ENCODE measurements at places on chromosomes 7 and 10.
A peak's percentile ranks its signal among the peaks of the same experiment; 100 is the strongest.

DNA sequence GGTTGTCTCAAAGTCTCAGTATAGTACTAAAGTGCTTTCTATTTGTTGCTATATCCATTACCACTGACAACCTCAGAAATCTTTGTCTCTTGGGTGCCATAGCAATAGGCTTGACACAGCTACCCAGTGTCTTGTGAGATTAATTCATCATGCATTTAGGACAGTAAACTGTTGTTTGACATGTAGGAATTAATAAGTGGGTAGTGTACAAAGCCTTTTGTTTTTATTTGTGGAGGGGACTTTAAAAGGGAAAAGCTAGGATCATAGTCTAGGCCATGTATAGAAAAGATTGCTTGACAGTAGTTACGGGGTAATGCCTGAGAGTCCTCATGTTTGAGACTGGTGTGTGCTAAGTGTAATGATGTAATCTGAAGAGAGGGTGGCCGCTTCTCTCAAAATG is 102.6 kb upstream of the AGR3 start:
- DNase-seq, result no peak

GRCh38 chr10:27481486-27481885 is 22.6 kb upstream of the RAB18 start:
- DNase-seq, result no peak

GRCh38 chr7:96266580-96266979 is 55.3 kb downstream of the SLC25A13 start:
- no peak for DNase-seq

DNA sequence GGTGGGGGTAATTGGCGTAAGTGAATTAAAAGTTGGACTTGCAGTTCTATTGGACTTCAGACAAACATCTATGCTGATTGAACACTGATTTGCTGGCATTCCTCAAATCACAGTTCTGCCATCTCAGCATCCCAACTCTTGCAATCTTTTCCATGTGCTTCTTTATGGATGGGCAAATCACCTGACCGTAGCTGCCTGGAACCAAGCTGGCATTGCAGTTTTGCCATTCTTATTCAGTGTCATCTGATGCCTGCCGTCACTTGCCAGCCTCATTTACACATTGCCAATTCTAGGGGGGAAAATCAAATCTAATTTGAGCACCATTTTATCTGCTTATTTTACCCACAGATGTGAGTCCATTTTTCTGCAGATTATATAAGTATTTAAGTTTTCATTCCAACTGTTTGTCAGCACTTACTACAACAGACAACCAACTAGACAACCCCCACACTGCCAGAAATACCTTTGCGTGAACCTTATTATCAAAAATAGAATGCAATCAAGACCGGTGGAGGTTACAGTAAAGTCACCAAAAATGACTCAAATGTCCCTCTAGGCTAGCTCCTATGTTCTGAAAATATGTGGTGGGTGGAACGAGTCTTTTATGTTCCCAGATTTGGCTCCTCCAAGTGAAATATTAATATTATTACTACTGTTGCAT is 172.3 kb upstream of the CTBP2 start:
- no peak for DNase-seq

DNA sequence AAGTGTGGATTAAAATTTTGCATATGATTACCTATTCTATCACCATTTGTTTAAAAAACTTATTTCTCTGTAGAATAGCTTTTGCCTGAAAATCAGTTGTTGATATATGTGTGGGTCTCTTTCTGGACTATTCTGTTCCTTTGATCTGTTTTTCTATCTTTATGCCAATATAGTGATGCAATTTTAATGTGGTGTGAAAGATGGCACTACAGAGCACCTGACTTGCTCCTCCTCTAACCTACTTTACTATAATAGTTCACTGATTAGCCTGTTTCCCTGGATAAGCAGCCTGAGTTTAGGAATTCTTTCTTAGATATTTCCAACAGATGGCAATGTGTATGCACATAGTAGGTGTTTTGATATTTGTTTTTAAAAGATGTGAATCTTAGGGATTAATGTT is 294.5 kb downstream of the AUTS2 start:
- DNase-seq, result no peak

DNA sequence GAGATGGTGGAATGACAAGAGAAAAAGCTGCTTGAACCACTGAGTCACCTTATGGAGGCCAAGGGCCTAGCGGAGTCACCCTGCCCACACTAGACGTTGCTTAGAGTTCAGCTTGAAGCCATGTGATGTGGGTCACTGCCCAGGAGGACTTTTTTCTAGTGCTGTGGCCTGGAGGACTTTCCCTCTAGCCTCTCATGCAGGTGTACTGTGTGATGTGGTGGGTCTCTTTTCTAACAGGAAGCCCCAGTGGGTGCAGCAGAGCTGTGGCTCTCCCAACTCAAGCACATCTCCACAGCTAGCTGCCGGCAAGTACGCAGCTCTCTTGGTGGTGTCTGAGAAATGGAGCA is 13.6 kb downstream of the POR start:
- peak; percentile 31 for DNase-seq

- DNase-seq, result no peak
These were observed 2.4 kb downstream of the PRDX3 start for GRCh38 chr10:119176166-119176565.

DNA sequence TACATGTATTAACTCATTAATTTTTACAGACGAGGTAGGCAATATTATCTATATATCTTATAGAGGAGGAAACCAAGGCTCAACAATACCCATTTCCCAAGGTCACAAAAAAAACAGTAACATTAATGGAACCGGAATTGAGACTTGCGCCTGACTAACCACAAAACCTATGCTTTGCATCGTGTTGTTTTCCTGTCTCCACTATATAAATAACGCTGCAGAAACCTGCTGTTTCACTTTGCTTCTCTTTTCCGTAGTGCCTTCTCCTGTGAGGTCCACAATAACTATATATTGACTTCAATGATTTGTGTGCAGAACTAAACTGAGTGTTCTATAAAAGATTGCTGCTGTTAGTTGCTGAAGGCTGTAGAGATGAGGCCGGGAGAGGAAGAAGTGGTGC is 97.7 kb upstream of the RPA3 start:
- DNase-seq, result peak; percentile 46

DNA sequence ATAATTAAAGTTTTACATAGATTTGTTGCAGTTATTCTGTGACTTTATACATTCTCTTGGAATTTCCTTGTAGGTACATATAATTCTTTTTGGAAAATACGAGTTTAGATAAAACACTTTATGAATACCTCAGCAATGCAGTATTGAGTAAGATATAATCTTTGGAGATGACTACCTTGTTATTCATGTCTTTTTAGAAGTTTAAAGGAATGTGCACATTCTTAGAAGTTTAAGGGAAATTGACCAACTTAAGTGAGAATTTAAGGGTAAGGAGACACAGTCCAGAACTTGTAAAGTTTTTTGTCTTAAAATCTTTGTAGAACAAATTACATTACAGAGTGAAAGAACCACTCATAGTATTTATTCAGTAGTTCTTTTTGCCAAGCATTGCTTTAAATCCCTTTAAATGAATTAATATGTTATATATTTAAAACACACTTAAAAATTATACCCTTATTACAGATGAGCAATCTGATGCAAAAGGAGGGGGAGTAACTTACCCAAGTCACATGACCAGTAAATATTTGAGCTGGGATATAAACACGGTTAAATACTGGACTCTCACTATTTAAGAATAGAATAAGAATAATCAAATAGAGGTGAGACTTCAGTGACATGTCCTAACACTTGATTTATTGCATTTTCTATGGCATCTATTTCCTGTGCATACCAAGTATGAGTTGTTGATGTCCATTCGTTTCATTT is 139.5 kb upstream of the FERD3L start:
- DNase-seq, result no peak

DNA sequence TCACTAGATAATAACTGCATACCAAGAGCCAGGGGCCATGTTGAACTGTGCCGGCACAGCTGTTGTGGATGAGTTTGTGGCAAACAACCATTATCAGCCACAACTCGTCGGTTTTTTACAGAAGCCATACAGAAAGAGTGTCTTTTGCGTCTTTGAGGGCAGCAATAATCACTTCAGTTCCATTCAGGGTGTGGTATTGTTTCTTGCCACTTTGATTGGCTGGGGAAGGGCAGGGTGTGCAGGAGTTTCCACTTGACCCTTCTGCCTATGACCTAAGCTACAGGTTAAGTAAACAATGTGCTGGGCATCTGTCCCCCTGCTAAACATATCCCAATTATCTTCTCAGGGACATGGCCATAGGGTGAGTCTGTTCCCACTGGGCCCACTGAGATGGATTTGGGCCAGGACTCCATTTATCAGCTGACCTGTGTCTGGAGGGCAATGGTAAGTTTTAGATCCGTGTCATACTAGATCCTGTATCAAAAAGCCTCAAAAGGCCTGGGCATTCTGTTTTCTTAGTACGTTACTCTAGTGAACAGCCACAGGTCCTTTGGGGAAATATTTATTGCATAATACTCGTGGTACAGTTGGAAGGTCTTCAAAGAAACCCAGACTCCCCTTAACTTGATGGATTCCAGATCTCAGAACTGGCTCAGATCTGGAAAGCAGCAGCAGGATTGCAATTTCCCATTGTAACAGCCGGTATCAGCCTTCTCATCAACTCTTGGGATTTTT is 15.9 kb downstream of the ZNF3 start:
- no peak for DNase-seq

- DNase-seq, result no peak
These were observed 87.4 kb downstream of the INPP5A start for GRCh38 chr10:132624847-132625471.

DNA sequence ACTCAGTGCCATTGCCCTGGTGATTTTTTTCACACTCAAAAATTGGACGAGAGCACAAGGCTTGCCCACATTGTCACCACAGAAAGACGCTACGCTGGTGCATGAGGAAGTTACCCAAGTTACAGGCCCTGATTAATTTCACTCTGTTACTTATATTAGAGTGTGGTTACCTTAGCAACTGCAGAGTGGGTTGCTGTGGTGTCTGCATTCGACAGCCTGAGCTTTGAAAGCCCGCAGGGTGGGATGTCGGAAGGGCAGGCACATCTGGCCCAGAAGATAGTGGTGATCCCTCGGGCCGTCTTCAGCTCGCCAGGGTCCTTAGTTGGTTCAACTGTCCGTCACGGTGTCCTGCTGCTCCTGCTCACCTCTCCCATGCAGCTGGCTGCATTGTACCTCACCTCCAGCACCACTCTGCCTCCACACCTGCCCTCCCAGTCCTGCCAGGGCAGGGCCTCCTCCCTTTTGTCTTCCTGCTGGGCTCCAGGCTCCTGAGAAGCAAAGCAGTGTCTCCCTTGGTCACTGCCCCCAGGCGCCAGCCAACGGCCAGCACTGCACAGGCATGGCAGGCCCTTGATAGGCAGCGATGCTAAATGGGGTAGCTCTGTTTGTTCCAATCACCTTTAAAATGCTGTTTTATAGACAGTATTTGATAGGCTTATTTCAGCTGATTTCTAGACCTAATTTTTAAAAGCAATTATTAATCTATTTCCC is 167.2 kb downstream of the EBF3 start:
- DNase-seq, result no peak

GRCh38 chr7:70387217-70387616 is 744.7 kb upstream of the GALNT17 start:
- DNase-seq, result no peak

DNA sequence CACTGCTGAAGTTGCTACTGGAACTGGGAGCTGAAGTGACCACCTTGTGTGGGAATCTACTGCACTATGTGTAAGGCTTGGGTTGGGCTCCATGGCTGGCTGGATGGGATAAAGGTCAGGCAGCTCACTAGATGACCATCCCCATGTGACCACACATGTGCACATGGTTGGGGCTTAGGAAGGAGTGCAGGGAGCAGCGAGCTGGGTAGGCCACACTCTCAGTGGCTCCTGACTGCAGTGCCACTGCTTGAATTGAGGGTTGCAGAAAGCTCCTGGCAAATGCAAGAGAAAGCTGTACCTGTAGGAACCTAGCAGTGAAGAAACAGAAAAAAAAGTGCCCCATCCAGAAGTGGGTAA is 47.5 kb upstream of the AMPH start:
- DNase-seq, result no peak

GRCh38 chr10:113982769-113983168 is 60.9 kb upstream of the ADRB1 start:
- no peak for DNase-seq
